ENCODE measurements at places on chromosomes 13 and 19. TPM values are rescaled to one million over a fixed set of nuclear protein-coding genes. Genes with fewer than 3 reads are reported as not detected.

GRCh38 chr13:111919286-111919685 is 147.7 kb upstream of the SOX1 start:
- DNase-seq, result no peak

GRCh38 chr13:36089130-36089647 is 42.0 kb downstream of the DCLK1 start:
- peak; percentile 28 for DNase-seq

DNA sequence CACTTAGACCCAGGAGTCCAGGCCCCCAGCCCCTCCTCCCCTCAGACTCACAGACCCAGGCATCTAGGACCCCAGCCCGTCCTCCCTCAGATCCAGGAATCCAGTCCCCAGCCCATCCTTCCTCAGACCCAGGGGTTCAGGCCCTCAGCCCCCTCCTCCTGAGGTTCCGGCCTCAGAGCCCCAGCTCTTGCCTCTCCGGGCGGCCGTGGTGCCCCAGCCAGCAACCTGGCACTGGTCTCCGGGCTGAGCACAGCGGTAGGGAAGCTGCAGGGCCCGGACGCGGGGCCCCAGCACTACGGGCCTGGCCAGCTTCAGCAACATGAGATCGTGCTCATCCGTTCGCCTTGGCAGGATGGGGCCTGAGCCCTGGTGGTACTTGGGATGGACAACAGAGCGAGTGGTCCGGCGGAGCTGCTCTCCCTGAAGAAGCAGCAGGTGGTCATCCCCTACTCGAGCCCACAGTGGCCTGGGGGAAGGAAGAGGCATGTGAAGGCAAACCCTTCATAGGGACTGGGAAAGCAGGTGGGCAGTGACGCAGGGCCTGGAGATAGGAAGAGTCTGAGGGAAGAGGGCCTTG is 3.7 kb downstream of the KLK10 start:
- DNase-seq, result no peak

- DNase-seq, result no peak
Observed at GRCh38 chr13:113805431-113806103, 46.5 kb downstream of the TMEM255B start.

Gene NCR1
- polyA plus RNA-seq, result not detected

Data from muscle of arm (tissue), 14 donors.